HFFc6 (cell line): ENCODE measurements at places on chromosomes 12 and 14.

- no peaks in the 10 kb centered on the region for H3K4me1 ChIP-seq
- no peak for DNase-seq
- peaks cover 13% of the 10 kb centered on the region for H3K27me3 ChIP-seq
- no peak overlapping the region for H3K4me3 ChIP-seq
- no peak overlapping the region for H3K27ac ChIP-seq
Measured at GRCh38 chr14:103890821-103891666, 37.2 kb upstream of the TDRD9 start.

DNA sequence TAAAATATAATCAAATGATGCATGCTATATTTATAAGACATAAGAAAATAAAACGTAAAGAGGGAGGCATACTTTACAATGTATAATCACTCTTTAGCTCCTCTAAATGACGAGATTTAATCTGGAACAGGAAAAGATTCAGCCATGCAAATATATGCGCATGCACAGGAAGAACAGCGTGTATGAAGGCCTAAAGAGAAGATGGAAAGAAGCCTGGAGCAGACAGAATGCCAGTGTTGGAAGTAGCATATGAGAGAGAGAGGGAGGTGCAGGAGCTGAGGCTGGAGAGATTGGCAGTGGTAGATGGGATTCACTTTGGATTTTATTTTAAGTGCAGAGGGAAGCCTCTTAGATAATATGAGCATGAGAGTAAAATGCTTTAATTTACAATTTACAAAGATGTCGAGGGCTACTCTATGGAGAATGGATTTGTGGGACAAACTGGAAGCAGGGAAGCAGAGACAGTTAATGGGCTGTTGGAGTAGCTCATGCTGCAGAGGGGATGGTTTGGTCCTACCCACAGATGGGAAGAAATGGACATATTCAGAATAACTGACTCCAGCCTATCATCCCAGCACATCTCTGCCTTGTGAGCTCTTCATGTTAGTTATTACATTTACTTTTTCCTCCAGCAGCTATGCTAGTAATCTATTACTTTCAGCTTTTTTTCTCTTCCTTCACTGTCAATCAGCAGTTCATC, 411.1 kb downstream of the TMTC2 start:
- DNase-seq, result no peak
- peaks cover 4% of the 10 kb centered on the region for H3K27me3 ChIP-seq
- no peak overlapping the region for H3K4me3 ChIP-seq
- H3K4me1 ChIP-seq, result no peaks in the 10 kb centered on the region

- H3K36me3 ChIP-seq, result no peaks in the 10 kb centered on the region
- H3K27ac ChIP-seq, result peak overlapping the region; percentile 84
- no peaks in the 10 kb centered on the region; the same call in 1 of the 2 replicates for H3K27me3 ChIP-seq
Measured at GRCh38 chr12:68497702-68498101, 113.0 kb upstream of the RAP1B start.

- no peaks in the 10 kb centered on the region for H3K4me1 ChIP-seq
- no peaks in the 10 kb centered on the region for H3K36me3 ChIP-seq
- H3K4me3 ChIP-seq, result no peak overlapping the region
- H3K27me3 ChIP-seq, result no peaks in the 10 kb centered on the region
- no peak for DNase-seq
Measured at GRCh38 chr12:33676866-33677265, 237.2 kb upstream of the SYT10 start.

GRCh38 chr12:124835656-124836410, 27.8 kb downstream of the SCARB1 start:
- peak overlapping the region; percentile 76 for H3K27ac ChIP-seq
- DNase-seq, result peak; percentile 63
- no peaks in the 10 kb centered on the region; the same call in 1 of the 2 replicates for H3K27me3 ChIP-seq
- H3K36me3 ChIP-seq, result no peaks in the 10 kb centered on the region; the same call in 1 of the 2 replicates

GRCh38 chr12:83156815-83157214, 470.1 kb downstream of the TMTC2 start:
- H3K27ac ChIP-seq, result no peak overlapping the region
- H3K36me3 ChIP-seq, result no peaks in the 10 kb centered on the region
- H3K27me3 ChIP-seq, result no peaks in the 10 kb centered on the region

DNA sequence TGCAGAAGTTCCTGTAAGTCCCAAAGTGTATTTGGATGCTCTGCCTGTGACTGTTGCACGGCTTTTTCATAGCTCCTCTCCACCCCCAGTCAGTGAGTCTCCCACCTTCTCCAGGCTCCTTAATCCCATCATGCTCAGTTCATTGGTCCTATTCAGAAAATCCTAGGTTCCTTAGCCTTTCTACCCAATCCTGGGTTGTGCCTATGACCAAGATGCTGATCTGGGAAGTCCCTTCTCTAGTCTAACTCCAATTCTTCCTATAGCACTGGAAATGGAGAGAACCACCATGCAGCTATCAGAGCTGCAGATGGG, 7.7 kb downstream of the CISTR start:
- H3K27me3 ChIP-seq, result peaks cover 31% of the 10 kb centered on the region
- H3K4me3 ChIP-seq, result no peak overlapping the region
- no peak overlapping the region for H3K27ac ChIP-seq
- H3K4me1 ChIP-seq, result peaks cover 9% of the 10 kb centered on the region

GRCh38 chr12:122028905-122029560, 7.3 kb downstream of the BCL7A start:
- H3K27me3 ChIP-seq, result no peaks in the 10 kb centered on the region
- no peaks in the 10 kb centered on the region for H3K36me3 ChIP-seq
- H3K4me1 ChIP-seq, result no peaks in the 10 kb centered on the region
- no peak for DNase-seq

DNA sequence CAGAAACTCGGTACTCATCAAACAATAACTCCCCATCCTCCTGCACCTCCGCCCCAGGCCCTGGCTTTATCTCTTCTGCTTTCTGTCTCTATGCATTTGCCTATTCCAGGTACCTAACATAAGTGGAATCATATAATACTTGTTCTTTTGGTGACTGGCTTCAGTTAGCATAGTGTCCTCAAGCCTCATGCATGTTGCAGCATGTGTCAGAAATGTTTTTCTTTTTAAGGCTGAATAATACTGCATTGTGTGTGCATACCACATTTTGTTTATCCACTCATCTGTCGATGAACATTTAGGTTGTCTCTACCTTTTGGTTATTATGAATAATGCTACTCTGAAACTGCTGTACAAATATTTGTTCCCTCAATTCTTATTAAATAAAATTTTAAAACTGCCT, 117.1 kb downstream of the KICS2 start:
- no peak overlapping the region for H3K4me3 ChIP-seq
- no peak overlapping the region for H3K27ac ChIP-seq
- peaks cover 60% of the 10 kb centered on the region for H3K36me3 ChIP-seq
- H3K27me3 ChIP-seq, result no peaks in the 10 kb centered on the region; the same call in 1 of the 2 replicates

- peaks cover 10% of the 10 kb centered on the region for H3K4me1 ChIP-seq
- no peak overlapping the region for H3K4me3 ChIP-seq
- H3K27me3 ChIP-seq, result peaks cover 3% of the 10 kb centered on the region
Measured at GRCh38 chr12:95967301-95967700, 24.2 kb downstream of the AMDHD1 start.

GRCh38 chr14:41805633-41806032, 199.0 kb downstream of the LRFN5 start:
- H3K27me3 ChIP-seq, result peaks cover 2% of the 10 kb centered on the region; the same call in 1 of the 2 replicates
- H3K36me3 ChIP-seq, result no peaks in the 10 kb centered on the region
- no peak overlapping the region for H3K27ac ChIP-seq

DNA sequence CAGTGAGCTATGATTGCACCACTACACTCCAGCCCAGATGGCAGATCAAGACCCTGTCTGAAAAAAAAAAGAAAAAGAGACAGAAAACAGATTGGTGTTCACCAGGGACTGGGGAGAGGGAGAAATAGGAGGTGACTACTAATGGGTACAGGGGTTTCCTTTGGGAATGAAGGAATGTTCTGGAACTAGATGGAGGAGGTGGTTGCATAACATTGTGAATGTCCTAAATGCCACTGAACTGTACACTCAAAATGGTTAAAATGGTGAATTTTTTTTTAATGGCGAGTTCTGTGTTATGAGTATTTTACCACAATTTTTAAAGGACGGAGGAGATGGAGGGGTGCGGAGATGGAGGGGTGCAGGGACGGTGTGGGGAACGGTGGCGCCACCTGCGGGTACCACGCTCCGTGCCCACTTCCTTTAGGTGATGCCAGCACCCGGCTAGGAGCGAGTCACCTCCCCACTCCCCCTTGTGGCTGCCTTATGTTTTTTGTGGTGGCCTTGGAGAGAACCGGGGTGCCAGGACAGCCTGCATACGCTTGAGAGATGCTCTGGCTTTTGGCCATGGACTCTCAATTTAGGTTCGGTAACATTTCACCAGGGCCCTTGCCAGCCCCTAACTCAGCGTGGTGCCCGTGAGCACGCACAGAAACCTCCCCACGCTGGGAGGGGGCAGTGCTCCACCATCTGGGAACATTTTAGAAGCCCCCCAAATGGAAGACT, 16.1 kb downstream of the UBC start:
- DNase-seq, result peak; percentile 67
- peaks cover 5% of the 10 kb centered on the region; the same call in 1 of the 2 replicates for H3K36me3 ChIP-seq
- H3K4me3 ChIP-seq, result peak overlapping the region; percentile 77

DNA sequence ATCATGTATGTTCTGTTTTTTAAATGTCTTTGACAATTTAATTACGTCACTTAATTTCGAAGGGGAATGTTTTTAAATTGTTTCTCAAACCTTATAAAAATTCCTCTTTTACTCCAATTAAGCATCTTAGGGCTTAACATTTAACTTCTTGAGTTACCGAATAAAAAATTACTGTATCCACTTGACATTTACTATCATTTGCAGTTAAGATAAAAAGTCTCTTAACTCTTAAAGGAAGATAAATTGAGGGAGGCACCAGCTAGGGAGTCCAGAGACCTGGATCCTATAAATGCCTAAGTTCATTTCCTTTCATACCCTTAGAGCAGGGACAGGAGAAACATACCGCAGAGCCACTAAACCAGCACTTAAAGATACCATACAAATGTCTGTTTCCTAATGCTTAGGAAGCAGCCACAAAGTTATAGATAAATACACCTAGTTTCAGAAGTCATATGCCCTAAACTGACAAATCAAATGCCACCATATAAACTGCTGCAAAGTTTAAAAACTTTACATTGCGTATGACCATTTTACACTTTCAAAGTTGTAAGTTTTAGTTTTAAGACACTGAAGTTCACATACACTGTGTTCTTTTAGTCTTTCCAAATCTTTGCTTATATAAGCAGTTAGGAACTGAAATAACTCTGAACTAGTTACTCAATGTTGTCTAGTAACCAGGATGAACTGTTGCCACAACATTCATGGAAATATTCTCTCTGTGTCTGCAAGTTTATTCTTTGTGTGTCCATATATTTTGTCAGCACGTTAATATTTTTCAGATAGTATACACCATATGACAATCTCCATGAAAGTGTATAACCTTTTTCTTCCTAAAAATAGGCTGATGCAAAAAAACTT, 71.2 kb downstream of the GALNT4 start:
- DNase-seq, result peak; percentile 76
- no peak overlapping the region for H3K4me3 ChIP-seq
- H3K36me3 ChIP-seq, result peaks cover 3% of the 10 kb centered on the region
- peaks cover 65% of the 10 kb centered on the region for H3K4me1 ChIP-seq
- H3K27ac ChIP-seq, result peak overlapping the region; percentile 89

DNA sequence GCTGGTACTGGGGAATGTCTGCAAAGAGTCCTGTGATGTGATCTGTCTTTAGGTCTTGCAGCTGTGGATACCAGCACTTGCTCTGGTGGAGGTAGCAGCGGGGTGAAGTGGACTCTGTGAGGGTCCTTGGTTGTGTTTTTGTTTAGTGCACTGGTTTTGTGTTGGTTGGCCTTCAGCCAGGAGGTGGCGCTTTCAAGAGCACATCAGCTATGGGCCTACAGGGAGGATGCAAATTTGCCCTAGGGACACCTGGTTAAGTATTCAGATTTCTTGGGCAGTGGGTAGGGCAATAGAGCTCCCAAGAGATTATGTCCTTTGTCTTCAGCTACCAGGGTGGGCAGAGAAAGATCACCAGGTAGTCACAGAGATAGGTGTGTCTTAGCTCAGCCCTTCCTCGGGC, 63.8 kb downstream of the PTGER2 start:
- DNase-seq, result no peak
- peaks cover 6% of the 10 kb centered on the region for H3K36me3 ChIP-seq

GRCh38 chr12:49253033-49253623, 11.8 kb upstream of the TUBA1C start:
- DNase-seq, result peak; percentile 48
- peaks cover 10% of the 10 kb centered on the region for H3K36me3 ChIP-seq
- peak overlapping the region; percentile 3; the same call in 1 of the 2 replicates for H3K4me3 ChIP-seq

- no peak overlapping the region for H3K4me3 ChIP-seq
- no peaks in the 10 kb centered on the region for H3K4me1 ChIP-seq
- H3K27ac ChIP-seq, result no peak overlapping the region
- DNase-seq, result no peak
- H3K27me3 ChIP-seq, result peaks cover 9% of the 10 kb centered on the region; the same call in 1 of the 2 replicates
Measured at GRCh38 chr14:61368781-61369453, 47.5 kb downstream of the PRKCH start.

- no peaks in the 10 kb centered on the region for H3K36me3 ChIP-seq
- peaks cover 5% of the 10 kb centered on the region; the same call in 1 of the 2 replicates for H3K27me3 ChIP-seq
- DNase-seq, result peak; percentile 3
- H3K4me1 ChIP-seq, result peaks cover 14% of the 10 kb centered on the region
- H3K27ac ChIP-seq, result no peak overlapping the region
Measured at GRCh38 chr14:61839507-61839906, 77.3 kb downstream of the SNAPC1 start.

- H3K4me3 ChIP-seq, result no peak overlapping the region
- DNase-seq, result no peak
- no peaks in the 10 kb centered on the region for H3K36me3 ChIP-seq
- peaks cover 64% of the 10 kb centered on the region for H3K4me1 ChIP-seq
Measured at GRCh38 chr12:93430280-93430679, 11.5 kb downstream of the UBE2N start.
